Muscle of back (tissue), 13 donors: ENCODE measurements at places on chromosomes 1 and 21.

DNA sequence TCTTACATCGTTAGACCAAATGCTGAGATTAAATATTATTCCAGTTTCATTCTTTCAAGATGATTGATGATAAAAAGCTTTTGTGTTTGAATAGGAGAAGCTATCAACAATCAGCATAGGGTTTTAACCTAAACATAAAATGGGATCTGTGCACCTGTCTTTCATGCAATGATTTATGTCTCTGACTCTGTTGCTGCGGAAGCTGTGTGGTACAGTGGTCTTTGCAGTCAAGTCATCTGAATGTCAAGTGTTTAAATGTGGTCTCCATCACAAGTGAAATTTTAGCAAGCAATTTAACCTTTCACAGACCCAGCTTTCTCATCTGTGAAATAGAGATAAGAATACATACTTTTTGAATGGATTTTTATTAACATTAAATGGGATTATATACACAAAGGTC is 107.2 kb downstream of the PLPPR5 start:
- DNase-seq, result no peak

- no peak for DNase-seq
Observed at GRCh38 chr1:5858246-5858645, 134.0 kb downstream of the NPHP4 start.

GRCh38 chr1:171881442-171881841 is 40.1 kb downstream of the DNM3 start:
- no peak for DNase-seq

DNA sequence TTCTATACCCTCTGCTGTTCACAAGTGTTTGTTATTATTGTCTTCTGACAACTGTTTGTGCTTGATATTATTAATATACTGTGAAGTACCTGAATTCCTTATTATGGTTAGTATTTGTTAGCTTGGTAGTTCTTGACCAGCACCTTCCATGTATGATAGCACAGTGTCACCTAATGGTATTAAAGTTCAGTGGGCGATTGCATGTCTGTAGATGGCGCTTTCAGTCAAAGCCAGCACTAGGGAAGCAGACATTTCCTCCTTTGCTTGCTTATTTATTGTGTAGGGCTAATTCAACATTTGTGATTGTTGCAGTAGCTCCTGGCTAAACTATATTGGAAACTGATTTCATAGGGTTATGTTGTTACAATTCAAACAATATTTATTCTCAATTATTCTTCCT is 218.0 kb downstream of the ZP4 start:
- DNase-seq, result no peak

- DNase-seq, result no peak
Observed at GRCh38 chr21:41677671-41678015, 89.2 kb downstream of the RIPK4 start.
